Stimulated activated CD8-positive, alpha-beta memory T cell treated with anti-CD3 and anti-CD28 coated beads, Interleukin-2, amount 100 ng/mL, for 48 hours (primary cell): ENCODE measurements at places on chromosomes 11 and 22.

- DNase-seq = no peak
These were observed 136.8 kb downstream of the FDX1 start for GRCh38 chr11:110566577-110566976.

DNA sequence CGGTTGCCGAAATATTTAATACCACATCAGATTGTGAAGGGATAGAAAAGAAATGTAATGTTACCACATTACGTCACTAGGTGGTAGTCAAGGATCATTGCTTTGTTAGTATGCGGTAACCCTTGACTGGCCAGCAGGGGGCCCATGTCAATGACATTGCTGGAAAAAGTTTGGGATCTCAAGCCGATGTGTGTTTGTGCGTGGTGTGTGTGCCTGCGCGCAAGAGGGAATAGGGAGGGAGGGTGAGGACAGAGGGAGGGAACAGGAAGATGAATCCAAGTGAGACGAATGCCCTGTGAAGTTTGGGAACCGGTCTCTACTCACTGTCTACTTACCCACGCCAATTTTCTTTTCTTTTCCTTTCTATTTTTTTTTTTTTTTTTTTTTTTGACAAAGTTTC lies 10.7 kb upstream of the MRGPRX2 start:
- peak; percentile 31 for DNase-seq

- no peak for DNase-seq
These were observed 46.3 kb downstream of the GAB2 start for GRCh38 chr11:78371221-78371891.

DNA sequence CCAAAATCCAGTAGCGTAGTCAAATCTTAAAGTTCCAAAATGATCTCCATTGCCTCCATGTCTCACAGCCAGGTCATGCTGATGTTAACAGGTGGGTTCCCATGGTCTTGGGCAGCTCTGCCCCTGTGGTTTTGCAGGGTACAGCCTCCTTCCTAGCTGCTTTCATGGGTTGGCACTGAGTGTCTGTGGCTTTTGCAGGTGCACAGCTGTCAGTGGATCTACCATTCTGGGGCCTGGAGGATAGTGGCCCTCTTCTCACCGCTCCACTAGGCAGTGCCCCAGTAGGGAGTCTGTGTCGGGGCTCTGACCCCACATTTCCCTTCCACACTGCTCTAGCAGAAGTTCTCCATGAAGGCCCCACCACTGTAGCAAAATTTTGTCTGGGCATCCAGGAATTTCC lies 132.8 kb downstream of the KCNC1 start:
- DNase-seq = no peak

- no peak for DNase-seq
These were observed at the start of gene SLC22A12 for GRCh38 chr11:64590763-64591221. TSS of gene SLC22A12 (plus strand) at chr11:64591220. CDS start at chr11:64591557, 337 bp downstream.

DNA sequence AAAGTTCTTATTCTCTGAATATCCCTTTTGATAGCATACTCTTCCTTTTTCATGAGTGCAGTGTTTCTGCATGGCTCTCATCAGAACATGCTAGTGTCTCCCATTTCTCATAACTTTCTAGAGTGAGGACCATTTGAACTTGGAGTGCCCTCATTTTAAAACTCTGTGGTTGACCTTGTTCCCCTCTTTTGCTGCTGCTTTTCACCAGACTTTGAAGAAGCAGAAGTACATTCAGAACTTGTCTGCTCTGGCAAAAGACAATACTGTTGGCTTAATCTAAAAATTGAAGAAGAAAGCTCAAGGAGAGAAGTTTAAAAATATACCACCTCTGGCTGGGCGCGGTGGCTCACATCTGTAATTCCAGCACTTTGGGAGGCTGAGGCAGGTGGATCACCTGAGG lies 35.0 kb downstream of the PPARA start:
- DNase-seq = no peak

DNA sequence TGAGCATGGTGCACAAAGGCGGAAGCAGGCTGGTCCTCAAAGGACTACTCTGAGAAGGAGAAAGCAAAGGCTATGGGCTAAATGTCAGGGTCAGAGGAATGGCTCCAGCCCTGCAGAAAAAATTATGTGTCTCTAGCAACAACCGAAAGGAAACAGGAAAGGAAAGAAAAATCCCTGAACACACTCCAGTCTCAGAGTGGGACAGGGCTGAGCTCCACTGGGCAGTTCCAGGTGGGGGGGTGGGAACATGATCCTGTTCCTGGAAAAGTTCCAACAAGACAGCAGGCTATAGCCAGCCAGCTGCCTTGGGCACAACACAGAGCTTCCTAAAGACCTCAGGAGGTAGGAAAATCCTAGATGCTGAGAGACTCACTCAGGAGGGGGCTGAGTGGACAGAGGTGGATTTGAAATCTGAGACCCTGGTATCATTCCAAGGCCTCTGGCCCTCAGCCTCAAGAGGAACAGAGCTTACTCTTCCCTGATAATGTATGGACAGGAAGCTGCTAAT lies 1088.2 kb downstream of the TBC1D22A start:
- DNase-seq = no peak

DNA sequence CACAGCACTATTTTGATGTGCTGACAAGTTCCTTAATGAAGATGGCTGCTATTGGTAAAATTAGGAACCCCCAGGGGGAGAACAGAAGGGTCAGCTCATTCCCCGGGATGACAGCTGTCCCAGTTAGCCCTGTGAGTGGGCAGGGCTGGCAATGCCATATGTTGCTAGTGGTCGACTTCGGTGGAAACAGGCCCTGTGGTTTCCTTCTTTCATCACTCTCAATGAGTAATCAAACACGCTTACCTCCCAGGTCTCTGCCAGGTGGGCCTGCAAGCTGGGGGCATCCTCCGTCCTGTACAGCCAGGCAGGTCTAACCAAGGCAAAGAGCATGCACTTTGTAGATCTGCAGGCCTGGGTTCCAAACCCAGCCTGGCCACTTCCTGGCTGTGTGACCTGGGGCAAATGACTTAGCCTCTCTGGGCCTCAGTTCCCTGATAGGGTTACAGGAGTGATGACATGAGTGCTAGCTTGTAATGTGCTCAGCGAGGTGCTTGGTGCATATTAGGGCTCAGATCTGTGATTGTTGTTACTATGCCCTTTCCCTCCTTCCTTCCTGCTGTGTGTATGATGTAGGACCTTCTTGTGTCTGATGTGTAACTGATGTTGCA lies 85.2 kb downstream of the TSPAN18 start:
- DNase-seq = no peak

GRCh38 chr11:65491614-65492386 lies 7.0 kb upstream of the MALAT1 start:
- DNase-seq = no peak
